Stimulated activated CD8-positive, alpha-beta memory T cell treated with anti-CD3 and anti-CD28 coated beads, Interleukin-7, amount 100 ng/mL, for 4 hours (primary cell): ENCODE measurements at places on chromosomes 11 and 22.

DNA sequence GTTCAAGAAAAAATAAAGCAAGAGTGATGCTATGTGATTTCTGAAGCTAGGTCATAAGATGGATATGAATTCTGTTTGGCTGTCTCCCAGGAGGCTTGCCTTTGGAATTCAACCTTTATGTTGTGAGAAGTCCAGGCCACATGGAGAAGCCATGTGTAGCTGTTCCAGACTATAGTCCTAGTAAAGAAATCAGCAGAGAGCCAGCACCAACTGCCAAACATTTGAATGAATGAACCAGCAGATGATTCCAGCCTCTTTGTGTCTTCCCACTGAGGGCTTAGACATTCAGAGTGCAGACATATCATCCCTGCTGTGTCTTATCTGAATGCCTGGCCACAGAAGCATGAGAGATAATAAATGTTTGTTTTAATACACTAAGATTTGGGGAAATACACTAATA, 1150.6 kb downstream of the DLG2 start:
- DNase-seq = no peak

GRCh38 chr11:66787934-66788758, 55.1 kb upstream of the RCE1 start:
- DNase-seq = no peak

- DNase-seq = no peak
These were observed 35.7 kb downstream of the KCNJ4 start for GRCh38 chr22:38419121-38419857.

GRCh38 chr11:9139628-9140357, 48.4 kb upstream of the SCUBE2 start:
- no peak for DNase-seq

DNA sequence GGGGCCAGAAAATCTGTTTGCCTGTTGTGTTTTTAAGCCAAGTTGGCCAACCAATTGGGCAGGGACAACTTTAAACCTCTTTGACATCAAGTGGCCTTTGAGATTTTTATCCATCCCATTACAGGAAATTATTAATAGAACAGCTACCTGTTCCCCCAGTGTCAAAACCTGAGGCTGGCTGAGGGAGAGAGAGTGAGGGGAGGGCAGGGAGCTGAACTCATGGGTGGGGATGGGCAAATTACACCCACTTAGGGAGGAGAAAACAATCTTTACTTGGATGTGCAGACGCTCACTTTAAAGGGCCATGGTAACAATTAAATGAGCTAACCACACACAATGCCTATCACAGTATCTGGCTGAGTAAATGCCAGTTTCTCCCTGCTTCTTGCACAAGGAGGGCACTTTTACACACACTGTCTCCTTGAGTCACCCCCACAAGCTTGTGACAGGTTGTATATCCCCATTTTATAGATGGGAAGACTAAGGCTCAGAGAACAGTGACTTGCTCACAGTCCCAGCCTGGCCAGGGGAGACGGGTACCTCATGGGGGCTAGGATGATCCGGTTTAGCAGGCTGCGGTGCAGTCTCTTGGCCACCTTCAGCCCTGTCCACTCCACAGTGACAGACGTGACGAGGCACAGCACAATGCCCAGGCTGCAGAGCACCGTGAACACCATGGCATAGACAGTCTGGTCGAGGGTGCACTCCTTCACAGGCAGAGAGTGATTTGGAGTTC, 17.8 kb upstream of the KCNJ11 start:
- DNase-seq = no peak

GRCh38 chr11:35107861-35108260, 31.1 kb upstream of the CD44 start:
- DNase-seq = no peak

- no peak for DNase-seq
These were observed 2.4 kb downstream of the MYRF start for GRCh38 chr11:61754534-61755482.

DNA sequence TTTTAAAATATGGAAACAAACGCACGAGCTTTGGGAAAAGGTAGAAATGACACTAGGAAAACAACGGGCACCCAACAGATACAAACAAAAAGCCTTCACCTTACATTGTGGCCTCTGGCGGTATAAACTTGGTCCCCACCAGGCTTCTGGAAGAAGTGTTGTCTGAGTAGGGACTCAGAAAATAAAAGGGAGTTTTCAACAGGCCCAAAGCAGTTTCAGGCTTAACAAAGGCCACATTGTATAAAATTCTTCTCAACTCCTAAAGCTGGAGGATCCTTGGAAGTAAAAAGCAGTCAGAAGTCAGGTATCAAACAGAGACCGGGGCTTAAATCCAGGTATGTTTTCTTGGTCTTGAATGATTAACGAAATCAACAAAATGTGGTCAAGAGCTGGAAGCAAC, 61.0 kb downstream of the LARGE1 start:
- DNase-seq = no peak

DNA sequence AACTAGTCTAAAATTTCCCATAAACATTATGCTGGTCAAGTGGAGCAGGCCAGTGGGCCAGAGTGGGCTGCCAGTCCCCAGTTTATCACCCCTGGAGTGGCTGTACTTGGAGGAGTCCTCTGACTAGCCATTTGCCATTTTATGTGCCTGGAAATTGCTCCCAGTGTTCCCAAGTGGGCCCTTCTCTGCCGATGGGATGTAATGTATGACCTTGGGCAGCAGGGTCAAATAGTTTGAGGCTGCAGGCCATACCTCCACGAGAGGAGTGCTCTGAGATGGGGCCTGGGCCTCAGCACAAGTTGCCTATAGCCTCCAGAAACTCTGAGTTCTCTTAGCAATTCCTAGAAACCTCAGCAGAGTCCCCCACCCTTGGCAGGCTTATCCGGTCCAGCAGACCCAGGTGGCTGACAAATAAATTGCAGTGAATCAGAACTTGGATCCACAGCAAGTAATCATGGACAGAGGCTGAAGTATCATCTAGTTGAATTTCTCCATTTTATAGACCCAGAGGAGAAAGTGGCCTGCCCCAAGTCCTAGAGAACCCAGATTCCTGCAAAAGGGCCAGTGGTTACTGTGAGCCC, 17.8 kb upstream of the PATZ1 start:
- DNase-seq = no peak

DNA sequence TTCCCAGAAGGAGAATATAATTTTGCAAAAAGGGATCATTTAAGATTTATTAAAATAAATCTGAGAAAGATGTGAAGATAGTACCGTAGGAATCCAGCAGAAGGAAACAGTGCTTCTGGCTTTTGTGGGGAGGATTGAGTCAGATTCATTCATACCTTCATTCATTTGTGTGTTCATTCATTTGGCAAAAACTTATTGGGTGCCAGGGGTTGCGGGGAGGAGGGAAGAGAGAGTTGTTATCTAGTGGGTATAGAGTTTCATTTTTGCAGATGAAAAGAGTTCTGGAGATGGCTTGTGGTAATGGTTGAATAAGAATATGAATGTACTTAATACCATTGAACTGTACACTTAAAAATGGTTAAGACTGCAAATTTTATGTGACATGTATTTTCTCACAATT, 31.1 kb downstream of the BMAL1 start:
- no peak for DNase-seq

DNA sequence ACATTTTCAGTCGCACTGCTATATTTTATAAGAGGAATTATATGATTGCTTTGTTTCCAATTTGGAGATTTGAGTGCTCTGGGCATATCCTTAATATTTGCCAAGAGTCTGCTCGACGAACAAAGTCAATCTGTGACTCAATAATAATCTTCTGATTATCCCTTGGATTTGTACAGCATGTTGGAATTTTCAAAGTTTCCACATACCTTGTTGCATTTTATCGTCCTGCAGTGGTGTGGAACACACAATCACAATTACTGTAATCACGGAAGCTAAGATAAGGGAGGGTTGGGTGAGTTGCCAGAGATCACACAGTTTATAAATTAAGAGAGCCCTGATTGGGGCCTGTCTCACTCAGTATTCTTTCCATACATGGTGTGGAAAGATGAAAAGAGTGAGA, 189.3 kb downstream of the GUCY1A2 start:
- DNase-seq = no peak
